ENCODE measurements at places on chromosomes 3 and 15.

DNA sequence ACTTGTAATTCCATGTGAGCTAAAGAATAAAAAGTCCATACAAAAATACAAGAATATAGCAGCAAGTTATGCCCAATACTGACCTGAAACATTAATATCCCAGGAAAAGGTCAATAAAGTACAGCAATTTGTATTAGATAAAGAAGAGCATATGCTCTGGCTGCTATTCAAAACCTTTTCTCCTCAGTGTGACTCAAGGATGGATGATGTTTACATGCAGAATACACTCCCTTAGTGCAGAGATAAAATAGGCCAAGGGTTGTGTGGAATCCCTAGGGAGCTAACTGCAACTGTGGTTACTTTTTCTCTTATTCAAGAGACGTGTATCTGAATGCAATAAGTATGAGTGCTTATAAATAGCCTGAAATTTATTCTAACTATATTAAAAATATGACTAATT, 78.7 kb downstream of the SLC9A9 start:
- no peak for DNase-seq

DNA sequence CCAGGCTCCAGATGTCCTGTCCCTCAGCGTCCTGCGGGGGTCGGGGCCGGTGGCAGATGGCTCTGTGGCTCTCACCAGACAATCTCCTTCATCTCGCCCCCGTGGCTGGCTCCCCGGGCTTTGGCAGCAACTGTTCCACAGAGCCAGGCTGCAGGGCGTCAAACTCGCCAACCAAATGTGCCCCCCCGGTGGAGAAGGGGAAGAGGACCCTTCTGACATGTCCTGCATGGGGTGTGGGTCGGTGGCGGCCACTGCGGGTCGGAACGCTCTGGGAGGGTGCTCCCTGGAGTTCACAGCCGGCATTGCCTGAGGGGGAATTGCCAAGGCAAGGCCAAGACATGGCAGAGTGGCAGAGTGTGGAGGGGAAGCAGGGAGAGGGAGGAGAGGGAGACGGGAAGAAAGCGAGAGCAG, 36.0 kb downstream of the BDH1 start:
- DNase-seq: no peak

GRCh38 chr3:11764931-11765363, 81.7 kb downstream of the TAMM41 start:
- no peak for DNase-seq

DNA sequence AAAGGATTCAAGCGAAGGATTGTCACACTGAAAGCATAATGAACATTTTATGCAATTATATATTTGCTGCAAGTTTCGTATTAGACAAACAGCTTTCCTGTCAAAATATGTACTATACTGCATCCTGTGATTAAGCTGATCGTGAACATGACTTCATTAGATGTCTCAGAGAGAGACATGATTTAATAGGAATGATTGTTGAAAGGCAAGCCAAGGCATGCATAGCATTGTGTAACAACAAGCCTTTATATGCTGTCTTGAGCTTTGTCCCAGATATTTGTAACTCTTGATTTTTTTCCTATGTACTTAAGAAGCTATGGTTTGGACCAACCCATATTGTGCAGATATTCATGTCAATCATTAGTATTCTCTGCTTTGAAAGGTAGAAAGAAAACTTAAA, 309.1 kb downstream of the KCNH8 start:
- DNase-seq: no peak

DNA sequence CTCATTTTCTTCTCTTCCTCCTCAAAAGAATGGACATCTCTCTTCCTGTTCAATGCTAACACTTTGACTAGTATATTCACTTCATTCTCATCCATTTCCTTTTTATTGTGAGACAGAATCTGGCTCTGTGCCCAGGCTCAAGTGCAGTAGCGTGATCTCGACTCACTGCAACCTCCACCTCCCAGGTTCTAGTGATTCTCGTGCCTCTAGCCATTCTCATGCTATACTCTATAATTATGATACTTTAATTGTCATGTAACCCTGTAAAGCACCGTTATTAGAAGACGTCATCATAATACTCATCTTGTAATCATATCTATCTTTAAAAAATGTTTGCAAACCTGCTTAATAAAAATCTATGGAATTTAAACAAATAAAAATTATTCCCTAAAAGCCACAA, 107.0 kb downstream of the SHOX2 start:
- DNase-seq: no peak

DNA sequence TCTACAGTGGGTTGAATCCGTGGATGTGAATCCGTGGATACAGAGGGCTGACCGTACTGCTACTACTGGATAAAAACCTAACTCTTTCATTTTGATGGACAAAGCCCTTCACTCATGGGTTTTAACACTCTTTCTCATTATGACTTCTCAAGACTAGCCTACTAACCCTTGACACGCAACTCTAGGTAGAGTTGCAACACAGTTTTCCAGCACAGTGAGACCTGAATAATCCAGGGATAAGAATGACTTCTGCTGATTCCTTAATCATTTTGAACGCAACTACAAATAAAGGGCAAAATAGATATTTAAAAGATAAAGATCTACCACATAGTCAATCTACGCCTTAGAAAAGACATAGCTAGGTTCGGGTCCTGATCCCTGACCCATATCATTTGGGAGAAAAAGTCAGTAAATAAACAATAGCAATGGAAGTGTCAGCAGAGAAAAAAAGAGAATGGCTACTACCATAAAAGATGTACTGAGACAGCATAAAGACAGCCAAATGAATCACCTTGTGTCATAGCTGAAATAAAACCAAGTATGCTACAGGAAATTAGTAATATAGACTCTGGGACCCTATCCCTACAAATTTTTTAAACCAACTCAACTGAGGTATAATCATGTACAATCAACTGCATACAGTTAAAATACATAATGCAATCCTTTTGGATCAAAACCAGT, 87.6 kb downstream of the DPH6 start:
- DNase-seq: no peak

- DNase-seq: no peak
These were observed 60.0 kb upstream of the MNS1 start for GRCh38 chr15:56524915-56525314.

- DNase-seq: no peak
These were observed 15.1 kb downstream of the GLB1 start for GRCh38 chr3:33081812-33082211.

- no peak for DNase-seq
These were observed 201.6 kb downstream of the THSD4 start for GRCh38 chr15:71316911-71317310.
